ENCODE measurements at places on chromosomes 5 and 9.

- no peak for DNase-seq
These were observed 212.9 kb downstream of the PBX3 start for GRCh38 chr9:125959951-125960619.

DNA sequence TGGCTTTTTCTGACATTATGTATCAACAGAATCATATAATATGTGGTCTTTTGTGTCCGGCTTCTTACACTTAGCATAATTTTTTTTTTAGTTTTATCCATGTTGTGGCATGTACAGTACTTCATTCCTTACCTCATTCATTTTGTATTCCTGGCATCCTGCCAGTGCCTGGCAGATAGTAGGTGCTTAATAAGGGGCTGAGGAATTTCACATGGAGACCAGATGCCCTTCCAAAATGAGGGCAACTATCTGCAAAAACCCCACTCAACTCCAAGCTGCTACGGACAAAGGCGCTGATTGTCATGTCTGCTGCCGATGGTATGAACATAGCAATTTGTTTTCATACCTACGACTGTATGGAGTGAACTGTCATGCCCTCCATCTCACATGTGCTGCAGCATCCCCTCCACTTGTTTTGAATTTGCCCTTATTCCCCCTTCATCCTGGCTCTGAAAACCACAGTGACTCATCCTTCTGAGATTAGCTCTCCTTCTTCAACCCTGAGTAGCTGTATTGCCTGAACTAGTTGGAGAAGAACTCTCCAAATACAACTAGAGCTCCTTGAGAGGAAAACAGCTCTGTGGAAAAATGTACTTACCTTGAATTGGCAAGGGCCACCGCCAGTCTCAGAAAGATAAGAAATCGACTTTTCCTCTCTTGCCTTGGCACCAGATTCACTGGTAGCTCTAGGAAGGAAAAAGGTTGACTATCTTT, 41.3 kb upstream of the FOXE1 start:
- no peak for DNase-seq

DNA sequence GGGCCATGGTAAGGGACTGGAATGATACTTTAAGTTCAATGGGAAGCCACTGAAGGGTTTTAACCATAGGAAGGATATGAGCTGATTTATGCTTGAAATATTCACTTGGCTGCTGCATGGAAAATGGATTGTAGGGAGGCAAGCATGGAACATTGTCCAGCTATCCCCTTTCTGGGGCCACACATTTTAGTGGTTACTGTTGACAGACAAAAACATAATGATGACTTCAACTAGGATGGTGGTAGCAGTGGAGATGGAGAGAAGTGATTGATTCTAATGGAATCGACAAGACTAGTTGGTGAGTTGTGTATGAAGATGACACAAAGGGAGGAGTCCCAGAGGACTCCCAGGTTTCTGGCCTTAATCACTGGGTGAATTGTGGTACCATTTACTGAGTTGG, 6.2 kb upstream of the FCHSD1 start:
- DNase-seq, result no peak

- DNase-seq, result no peak
These were observed 70.2 kb upstream of the LPCAT1 start for GRCh38 chr5:1593903-1594356.

GRCh38 chr5:110086658-110087388, 397.1 kb downstream of the MAN2A1 start:
- DNase-seq, result no peak

GRCh38 chr9:88258601-88259000, 120.3 kb upstream of the SPATA31C2 start:
- DNase-seq, result no peak

GRCh38 chr9:5326187-5326586, 13.5 kb downstream of the RLN1 start:
- DNase-seq, result no peak

DNA sequence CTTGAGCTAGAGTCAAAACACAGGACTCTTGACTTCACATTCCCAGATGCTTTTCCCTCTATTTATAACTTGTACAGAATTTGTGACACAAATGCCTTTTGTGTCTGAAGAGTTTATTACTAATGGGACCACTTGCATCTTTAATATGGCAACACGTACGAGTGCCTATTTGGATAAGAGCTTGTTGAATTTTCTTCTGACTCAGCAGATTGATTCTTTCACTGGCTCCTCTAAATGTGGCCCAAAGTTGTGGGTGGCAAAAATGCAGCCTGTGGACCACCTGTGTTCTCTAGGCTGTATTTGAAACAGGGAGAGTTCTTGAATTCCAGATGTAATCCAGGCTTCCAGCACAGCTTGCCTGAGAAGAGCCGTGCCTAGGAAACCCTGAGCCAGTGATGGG, 34.1 kb upstream of the ERCC6L2 start:
- DNase-seq, result no peak

DNA sequence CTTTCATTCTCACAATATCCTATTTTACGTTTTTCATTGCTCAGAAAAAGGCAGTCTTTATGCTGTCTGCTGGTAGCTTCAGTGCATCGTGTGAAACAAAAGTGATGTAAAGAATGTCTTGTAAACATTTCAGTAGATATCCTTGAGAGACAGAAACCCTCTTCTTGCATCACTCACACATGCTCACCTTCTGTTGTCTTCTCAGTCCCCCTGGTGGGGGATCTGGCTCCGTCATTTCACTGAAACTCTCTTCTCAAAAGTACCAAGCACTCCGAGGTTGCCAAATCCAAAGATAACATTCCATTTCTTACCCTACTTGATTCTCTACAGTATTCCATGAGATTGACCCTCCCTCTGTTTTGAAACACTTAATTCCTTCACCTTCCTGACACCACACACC, 46.1 kb upstream of the PCA3 start:
- no peak for DNase-seq

Measured in cortex of kidney (tissue), 1 donor.